Nucleus accumbens (tissue), 56 donors: ENCODE measurements at places on chromosomes 16 and 17.
A peak's percentile ranks its signal among the peaks of the same experiment; 100 is the strongest.

- no peak for DNase-seq
Measured at GRCh38 chr16:68429076-68429854, 19.0 kb downstream of the SMPD3 start.

- no peak for DNase-seq
Measured at GRCh38 chr17:62619417-62620155, 7.9 kb upstream of the MRC2 start.

- DNase-seq = no peak
Measured at GRCh38 chr16:57995721-57996405, 4.6 kb downstream of the ZNF319 start.

GRCh38 chr17:63475491-63476412 is 1.1 kb upstream of the ACE start:
- DNase-seq = no peak

- DNase-seq = no peak
Measured at GRCh38 chr16:59274141-59274540, 540.0 kb upstream of the GOT2 start.

- no peak for DNase-seq
Measured at GRCh38 chr17:63798572-63799106, 24.7 kb downstream of the DDX42 start.

DNA sequence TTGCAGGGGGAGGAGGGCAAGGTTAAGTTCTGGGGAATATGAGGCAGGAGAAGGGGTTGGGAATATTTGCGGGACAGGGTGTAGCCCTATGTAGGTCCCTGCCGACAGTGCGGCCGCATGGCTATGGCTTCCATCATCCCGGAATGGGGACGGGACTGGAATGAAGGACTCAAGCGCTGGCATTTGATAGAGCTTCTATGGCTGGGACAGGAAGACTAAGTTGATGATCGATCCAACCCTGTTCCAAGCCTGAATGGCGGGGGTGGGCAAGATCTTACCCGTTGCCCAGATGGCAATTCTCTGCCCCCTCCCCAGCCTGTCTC is 47.1 kb downstream of the SRCIN1 start:
- DNase-seq = no peak

DNA sequence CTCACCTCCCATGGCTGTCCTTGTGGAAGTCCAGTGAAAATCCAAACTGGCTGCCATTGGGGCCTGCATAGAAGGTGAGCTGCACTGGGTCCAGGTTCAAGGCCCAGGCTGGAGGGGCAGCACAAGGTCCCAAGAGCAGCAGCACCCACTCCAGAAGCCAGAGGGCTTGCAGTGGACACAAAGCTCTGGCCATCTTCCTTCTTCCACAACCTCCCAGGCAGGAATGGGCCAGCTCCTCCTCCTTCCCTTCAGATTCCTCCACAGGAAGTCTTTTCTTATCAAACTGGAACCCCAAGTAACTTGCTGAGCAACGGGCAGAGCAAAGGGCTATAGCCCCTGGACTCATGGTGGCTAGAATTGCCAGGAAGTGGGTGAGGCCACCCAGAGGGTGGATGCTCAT is at the start of gene ITGA2B:
Gene ITGA2B, minus strand, starts transcription at position 369 of the 400 bp plus-strand sequence. Its CDS starts 176 bp downstream, at position 193.
- DNase-seq = no peak

DNA sequence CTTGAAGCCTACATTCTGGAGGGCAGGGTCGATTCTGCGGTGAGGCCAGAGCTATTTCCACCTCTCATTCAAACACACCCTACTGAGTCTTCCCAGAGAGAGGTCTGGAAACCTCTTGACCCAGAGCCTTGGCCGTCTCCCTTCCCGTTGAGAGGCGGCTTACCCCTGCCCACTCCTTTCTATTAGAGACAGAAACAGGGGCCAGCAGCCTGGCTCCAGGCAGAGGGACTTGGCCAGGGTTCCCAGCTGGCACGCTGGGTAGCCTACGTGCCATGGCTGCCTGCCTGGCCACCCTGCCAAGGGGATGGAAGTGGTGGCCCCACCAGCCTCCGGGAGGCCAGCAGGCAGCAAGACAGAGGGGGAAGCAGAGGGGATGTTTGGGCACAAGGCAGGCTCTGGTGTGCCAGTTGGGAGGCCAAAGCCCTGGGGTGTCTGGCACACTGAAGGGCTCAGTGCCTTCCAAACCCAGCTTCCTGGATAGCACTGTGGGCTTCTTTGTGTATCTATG is 6.0 kb downstream of the STAC2 start:
- DNase-seq = peak; percentile 38

GRCh38 chr17:17549732-17550366 is 41.7 kb downstream of the PEMT start:
- peak; percentile 11 for DNase-seq

DNA sequence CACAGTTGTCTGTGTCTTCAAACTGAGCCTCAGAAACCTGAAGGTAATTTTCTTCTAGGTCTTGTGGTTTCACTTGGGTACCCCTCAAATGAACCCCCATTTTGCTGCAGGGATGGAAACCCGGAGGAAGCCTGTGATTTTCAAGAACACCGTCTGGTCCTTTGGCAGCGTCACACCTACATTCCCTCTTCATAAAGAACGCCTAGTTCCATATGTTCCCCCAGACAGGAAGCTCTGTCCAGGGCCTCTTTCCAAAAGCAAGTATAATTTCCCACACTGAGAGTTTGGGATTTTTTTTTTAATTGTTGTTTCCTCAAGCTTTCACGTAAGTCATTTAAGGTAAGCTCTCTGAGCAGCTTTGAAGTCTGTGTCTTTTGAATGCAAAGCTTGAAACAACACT is 515.0 kb downstream of the TMEM114 start:
- DNase-seq = no peak

DNA sequence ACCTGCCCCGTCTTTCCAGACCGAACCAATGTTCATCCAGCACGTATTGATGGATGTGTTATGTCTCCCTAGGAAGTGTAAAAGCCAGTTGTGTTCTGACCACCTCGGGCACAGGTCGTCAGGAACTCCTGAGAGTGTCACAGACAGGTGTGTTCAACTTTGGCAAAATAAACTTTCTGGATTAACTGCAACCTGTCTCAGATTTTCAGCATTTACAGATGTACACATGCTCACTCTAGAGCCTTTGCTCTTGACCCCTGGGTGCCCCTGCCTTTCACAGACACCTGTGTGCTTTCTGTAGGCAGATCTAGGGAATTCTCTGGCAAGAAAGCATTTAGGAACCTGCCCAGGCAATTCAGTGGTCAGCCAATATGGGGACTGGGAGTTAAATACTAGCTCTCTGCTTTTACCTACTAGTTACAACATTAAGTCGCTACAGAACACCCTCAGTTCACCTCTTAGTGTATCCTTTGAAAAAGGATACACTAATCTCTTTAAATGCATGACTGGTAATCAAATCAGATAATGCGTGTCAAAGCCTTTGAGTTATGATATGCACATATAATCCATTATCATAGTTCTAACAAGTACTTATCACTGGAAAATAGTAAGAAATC is 188.9 kb downstream of the CPPED1 start:
- no peak for DNase-seq

GRCh38 chr16:57235128-57236021 is 9.7 kb upstream of the ARL2BP start:
- DNase-seq = no peak

DNA sequence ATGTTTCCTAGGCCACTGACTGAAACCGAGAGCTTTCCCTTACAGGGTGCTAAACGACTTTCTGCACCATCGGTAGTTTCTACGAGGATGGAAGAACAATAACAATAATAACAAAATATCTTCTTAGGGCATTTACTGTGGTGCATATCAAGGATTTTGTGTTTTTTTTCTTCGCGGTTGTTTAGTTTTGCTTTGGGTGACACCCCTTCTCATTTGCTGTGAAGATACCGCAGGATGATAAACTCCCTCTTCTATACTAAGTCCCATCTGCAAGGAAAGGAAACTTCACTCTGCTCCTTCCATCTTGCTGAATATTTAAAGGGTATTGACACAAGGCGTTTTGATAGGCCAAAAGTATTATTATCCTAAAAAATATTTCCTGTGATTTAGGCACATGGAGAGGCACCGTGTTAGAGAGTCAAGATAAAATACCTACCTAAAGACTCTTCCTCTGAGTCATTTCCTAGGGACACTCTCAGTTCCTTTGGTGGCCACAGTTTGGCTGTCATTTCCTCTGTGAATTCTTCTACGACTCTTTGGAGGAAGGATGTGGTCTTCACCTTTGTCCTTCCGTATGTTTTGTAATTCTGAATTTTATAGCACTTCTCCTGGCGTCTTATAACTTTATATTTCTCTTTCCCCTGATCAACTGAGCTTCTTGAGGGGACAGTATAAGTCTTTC is 318.8 kb downstream of the CDH13 start:
- no peak for DNase-seq

DNA sequence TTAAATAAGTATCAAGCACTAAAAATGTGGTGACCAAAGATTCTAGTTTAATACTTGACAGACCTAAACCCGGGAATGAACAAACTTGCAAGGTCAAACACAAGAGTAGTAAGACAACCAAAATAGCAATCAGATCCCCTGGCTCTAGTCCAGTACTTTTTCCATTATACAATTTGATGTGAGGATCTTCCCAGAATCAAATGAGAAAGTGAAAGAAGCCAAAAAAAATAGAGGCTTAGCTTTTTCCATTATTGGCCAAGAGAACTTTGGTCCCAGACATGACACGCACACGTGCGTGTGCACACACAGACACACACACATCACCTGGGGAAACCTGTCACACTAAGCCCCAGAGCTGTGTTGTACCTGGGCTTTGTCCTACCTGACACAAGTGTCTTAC is 300.6 kb upstream of the CDH5 start:
- DNase-seq = no peak

DNA sequence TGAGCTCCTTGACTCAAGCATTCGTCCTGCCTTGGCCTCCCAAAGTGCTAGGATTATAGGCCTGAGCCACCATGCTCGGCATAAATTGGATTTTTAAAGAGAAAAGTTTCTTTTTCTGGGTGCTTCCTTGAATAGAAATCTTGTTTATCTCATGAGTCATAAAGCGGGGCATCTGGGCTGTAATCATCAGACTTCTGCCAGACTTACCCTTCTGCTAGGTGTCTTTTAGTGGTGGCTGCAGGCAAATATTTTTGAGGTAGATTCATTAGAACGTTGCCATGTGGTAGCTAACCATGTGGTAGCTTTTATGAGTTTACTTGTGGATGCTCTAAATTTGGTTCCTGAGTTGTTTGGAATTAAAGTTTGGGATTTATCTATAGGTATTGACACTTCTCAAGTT is 13.4 kb downstream of the PGS1 start:
- DNase-seq = no peak

GRCh38 chr17:31158746-31159377 is 64.1 kb downstream of the NF1 start:
- no peak for DNase-seq

DNA sequence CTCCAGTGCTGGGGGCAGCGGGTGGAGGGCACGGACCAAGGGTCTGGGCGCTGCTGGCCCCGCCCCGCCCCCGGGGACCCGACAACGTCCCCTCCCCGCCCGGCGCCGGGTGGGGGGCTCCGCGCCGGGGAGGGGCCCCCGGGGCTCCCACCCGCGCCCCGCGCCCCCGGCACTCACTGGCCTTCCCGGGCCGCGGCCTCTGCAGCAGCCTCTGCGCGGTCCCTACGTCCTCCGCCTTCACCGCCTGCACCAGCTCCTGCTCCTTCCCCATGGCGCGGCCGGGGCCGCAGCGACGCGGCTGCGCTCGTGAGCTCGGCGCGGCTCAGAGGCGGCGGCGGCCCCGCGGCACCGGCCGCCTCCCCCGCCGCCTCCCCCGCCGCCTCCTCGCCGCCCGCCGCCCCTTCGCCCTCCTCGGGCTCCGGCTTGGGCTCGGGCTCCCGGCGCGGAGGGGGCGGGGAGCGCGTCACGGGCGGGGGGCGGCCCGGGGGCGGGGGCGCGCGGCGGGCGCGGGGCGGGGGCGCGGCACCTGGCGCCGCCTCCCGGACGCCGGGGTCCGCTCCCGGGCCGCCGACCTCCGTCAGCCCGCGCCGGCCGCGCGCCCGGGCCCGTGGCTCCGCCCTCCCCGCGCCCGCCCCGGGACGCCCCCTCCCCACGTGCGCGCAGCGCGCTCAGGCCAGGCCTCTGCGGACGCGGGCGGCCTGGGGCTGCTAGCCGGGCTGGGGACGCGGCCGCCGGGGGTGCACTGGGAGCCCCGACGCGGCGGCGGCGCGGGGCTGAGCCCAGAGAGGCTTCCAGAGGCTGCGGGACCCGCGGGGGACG is at the start of gene CASKIN1:
Gene CASKIN1, minus strand, starts transcription at position 444 of the 819 bp plus-strand sequence. Its CDS starts 173 bp downstream, at position 271.
- no peak for DNase-seq

DNA sequence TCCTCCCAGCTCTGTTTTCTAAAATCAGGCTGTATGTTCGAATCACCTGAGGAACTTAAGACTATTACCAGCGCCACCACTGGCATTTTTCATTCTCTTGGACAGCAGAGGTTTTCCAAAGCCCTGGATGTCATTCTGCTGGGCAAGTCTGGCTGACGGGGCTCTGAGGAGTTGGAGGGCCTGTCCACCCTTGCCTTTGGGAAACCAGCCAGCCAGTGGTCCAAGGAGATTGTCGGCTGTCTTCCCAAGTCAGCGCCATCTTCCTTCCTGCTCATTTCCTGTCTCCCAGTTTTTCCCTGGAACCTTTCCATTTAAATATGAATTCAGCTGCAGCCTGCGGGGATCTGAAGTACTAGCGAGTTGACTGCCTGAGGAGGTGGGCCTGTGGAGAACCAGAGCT is 258.3 kb downstream of the PRKCA start:
- no peak for DNase-seq

GRCh38 chr16:84839956-84840355 is 20.2 kb downstream of the CRISPLD2 start:
- no peak for DNase-seq

DNA sequence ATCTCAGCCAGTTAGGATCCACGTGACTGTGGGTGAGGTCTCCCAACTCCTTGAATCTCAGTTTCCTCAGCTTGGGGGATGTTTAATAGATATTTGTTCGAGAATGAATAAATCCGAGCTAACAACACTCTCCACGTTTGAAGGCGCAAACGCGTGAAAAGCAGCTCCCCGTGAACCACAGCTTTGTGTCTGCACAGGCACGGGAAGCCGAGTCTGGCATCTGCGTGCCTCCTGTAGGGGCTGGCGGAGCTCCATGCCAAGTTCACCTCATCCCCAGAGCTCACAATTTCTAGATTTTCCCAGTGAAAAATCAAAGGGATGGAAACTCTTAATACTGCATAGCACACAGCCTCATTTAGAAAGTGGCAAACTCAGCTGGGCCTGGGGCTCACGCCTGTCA is 14.3 kb downstream of the SGSH start:
- DNase-seq = no peak

DNA sequence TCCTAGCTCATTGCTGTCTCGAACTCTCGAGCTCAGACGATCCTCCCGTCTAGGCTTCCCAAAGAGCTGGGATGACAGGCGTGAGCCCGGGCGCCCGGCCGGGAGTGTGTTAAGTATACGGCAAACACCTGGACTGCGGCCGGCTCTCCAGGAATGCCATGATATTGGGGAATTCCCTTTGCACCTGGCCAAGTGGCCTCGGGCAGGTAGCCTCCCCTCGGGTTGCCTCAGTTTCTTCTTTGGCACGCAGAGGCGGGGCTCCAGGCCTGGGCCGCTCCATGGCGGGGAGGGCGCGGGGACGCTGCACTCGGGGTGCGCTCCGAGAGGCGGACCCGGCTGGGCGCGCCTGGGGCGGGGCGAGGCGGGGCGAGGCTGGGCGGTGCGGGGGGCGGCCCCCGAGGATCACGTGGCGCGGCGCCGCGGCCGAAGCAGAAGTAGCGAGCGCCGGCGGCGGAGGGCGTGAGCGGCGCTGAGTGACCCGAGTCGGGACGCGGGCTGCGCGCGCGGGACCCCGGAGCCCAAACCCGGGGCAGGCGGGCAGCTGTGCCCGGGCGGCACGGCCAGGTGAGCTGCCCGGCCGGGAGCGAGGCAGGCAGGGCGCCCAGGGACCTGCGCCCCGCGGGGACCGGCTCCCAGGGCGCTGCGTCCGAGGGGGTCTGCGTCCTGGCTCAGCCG is at the start of gene PLCG2:
Gene PLCG2, plus strand, starts transcription at position 431 of the 675 bp plus-strand sequence. CDS start 6,699 bp downstream, outside the sequence.
- DNase-seq = no peak

- DNase-seq = no peak
Measured at GRCh38 chr17:67481808-67482207, 104.7 kb downstream of the PITPNC1 start.
